Muscle of leg (tissue), 16 donors: ENCODE measurements at places on chromosomes 7 and 10. TPM values are rescaled to one million over a fixed set of nuclear protein-coding genes. Genes with fewer than 3 reads are reported as not detected.

DNA sequence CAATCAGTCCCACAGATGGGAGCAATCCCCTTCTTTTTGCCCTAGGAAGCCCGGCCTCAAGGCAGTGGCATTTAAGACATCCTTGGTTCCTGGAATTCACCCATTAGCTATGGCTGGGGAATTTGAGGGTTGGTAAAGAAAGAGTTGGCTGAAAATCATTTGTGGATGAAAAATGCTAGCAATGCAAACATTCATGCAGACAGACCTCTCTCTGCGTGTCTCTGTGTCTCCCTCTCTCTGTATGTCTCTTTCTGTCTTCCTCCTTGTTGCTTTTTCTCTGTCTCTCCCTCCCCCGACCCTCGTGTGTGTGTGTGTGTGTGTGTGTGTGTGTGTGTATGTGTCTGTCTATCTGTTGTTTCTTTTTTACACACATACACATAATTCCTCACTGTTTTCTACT is 19.4 kb downstream of the LDB3 start:
- no peak for DNase-seq

DNA sequence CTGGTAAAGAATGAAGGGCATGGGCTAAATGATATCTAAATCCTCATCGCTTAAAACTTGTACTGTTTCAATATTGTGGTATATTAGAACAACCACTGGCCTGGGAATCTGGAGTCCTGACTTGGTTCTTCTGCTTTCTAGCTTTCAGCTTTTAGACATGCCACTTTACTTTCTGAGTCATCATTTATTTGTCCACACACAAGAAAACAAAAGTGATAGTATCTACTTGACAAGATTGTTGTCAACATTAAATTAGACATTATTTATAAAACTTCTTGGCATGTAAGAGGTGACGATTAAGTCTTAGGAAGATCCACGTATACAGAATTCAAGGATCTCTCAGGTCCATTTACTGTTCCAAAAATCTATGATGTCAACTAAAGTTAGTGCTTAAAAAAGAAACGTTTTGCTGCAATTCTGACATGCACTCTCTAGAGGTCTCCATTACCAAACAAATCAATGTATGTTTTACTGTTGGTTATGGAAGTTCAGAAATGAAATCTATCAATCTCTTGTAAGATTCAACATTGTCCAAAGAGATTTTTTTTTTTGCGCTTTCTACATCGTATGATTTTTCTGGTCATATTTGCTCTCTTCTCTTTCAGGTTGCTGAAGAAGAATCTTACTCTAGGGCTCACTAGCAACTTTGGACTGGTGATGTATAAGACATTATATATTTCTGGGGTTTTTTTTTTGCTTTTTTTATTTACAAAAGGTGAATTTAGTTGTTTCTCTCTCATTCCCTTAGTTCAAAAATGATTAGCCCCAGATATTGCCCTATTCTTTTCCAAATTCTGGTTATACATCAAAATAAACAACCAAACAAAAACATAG is 53.6 kb upstream of the DYNC1I1 start:
- peak; percentile 34 for DNase-seq

DNA sequence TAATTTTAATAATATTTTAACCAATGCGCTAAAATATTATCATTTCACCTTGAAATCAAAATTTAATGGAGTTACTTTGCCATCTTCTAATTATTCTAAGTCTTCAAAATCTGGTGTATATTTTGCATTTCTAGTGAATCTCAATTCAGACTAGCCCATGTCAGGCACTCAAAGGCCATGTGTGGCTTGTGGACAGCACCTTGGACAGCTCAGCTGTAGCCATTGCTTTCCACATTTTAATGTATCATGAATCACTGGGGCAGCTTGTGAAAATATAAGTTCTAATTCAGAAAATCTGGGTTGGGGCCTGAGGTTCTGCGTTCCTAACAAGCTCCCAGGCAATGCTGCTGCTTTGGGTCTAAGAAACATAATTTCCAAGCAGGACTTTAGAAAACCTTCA is 57.2 kb downstream of the MGAM2 start:
- DNase-seq, result no peak

DNA sequence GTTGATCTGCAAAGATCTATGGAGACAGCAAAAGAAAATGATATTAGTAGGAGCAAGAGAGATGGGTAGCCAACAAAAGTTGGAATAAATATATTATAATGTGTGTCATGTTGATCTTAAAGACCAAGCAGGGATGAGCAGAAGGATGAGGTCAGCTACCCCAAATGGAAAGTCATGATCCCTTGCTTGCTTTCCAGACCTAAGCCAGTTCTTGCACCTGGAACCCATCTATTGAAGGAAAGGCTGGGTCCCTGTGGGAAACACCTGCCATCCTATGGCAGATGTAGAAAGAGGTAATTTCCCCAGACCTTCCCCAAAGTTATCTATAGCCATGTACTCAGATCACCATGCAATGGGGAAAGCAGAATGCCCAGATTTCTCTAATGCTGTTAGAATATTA is 52.5 kb downstream of the LYZL2 start:
- DNase-seq, result peak; percentile 86

DNA sequence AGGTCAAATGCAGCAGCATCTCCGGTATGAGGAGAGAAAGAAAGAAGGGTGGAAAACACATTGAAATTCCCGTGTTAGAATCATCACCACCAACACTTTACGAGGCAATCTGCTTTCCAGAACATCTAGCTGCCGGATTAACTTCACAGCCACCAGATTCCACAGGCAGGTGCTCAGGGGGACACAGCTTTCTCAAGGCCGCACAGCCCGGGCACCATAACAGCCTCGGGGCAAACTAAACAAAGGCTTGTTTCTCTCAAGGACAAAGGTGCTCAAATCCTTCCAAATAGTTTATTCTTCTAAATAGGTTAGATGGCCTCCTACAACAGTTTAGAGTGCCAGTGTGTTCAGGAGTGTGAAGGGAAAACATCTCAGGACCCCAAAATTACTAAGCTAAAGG is 156.3 kb downstream of the DIP2C start:
- no peak for DNase-seq

GRCh38 chr10:118423800-118424442 is 81.8 kb upstream of the FAM204A start:
- DNase-seq, result peak; percentile 88

Gene GHRHR
- total RNA-seq, result 1.3 TPM

Gene KIAA1549
- 4.1 TPM for total RNA-seq

Gene BUB3
- total RNA-seq, result 66.2 TPM

Gene ZNF282
- total RNA-seq, result 13.3 TPM
